ENCODE measurements at places on chromosomes 7 and 10.

- no peak for DNase-seq
These were observed 256.7 kb upstream of the LYZL1 start for GRCh38 chr10:29032169-29032568.

- DNase-seq: no peak
These were observed 30.4 kb downstream of the DDC start for GRCh38 chr7:50534690-50535290.

GRCh38 chr10:55398497-55398882 lies 597.5 kb upstream of the PCDH15 start:
- DNase-seq: no peak

GRCh38 chr7:84841809-84842208 lies 345.0 kb downstream of the SEMA3D start:
- no peak for DNase-seq

DNA sequence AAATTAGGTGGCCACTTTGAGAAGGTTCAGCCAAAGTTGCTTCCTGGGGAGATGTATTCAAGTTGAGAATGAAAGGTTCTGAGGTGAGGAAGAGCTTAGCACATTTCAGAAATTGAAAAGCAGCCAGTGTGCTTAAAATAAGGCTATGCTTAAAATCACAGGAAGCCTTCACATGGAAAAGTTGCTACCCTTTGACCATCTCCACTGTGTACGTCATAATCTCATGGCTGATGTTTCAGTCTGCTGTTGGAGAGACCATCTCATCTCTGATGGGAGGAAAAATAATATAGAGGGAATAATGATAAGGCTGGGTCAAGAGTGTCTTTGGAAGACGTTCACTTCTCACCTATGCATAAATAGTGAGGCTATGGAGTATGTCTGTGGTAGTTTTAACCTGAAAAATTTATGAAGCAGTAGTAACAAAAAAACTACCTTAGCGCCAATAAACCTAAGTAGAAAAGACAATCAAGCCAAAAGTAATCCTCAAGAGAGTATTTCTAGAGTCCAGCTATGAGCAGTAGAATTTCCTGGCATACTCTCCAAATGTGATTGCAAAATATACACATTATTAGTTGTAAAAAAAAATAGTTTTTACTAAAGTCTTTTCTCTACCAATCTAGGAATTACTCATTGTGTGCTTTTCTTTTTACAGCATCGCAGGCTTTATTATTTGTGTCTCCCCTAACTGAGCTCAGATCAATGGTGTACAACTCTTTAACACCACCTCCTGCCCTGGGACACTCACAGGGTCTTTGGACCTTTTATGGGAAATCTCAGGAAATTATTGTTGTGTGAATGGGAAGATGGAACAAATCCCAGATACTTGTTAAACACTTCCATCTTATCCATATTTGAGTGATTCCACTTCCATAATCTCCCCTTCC lies 435.2 kb upstream of the LRGUK start:
- DNase-seq: no peak

GRCh38 chr7:103928581-103928980 lies 60.9 kb downstream of the RELN start:
- no peak for DNase-seq

DNA sequence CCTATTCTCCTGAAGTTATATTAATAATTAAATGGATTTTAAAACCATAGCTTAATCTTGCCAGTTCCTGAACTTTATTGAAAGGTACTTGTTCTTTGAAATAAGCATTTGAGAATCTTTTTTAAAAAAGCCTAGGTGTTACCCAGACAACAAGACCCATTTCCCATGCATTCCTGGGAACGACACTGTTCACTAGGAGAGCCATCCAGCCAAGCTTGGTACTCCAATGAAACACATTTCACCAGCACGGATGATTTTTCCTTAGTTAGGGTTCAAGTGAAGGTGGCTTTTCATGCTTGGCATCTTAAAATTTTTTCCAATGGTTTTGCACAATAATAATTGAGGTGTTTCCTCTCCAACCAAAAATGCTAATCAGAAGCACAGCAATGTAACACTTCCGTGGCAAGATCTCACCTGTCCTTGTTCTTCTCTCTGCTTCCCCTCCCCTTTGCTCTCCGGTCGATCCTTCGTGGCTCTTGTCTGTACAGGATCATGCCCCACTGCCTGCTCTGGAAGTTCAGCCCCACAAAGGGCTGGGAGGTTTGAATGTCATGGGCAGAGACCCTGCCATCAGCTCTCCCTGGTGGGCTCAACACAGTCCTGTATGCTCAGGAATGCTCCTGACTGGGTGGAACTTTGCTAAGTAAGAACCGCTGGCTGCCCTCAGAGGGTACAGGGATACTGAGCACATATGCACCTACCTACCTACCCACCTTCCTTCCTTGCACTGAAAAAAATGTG lies 69.7 kb upstream of the AQP1 start:
- DNase-seq: no peak
